Stimulated activated CD4-positive, alpha-beta T cell treated with anti-CD3 and anti-CD28 coated beads, TNF-alpha, amount 100 ng/mL, for 4 hours (primary cell): ENCODE measurements at places on chromosomes 16 and 17.

DNA sequence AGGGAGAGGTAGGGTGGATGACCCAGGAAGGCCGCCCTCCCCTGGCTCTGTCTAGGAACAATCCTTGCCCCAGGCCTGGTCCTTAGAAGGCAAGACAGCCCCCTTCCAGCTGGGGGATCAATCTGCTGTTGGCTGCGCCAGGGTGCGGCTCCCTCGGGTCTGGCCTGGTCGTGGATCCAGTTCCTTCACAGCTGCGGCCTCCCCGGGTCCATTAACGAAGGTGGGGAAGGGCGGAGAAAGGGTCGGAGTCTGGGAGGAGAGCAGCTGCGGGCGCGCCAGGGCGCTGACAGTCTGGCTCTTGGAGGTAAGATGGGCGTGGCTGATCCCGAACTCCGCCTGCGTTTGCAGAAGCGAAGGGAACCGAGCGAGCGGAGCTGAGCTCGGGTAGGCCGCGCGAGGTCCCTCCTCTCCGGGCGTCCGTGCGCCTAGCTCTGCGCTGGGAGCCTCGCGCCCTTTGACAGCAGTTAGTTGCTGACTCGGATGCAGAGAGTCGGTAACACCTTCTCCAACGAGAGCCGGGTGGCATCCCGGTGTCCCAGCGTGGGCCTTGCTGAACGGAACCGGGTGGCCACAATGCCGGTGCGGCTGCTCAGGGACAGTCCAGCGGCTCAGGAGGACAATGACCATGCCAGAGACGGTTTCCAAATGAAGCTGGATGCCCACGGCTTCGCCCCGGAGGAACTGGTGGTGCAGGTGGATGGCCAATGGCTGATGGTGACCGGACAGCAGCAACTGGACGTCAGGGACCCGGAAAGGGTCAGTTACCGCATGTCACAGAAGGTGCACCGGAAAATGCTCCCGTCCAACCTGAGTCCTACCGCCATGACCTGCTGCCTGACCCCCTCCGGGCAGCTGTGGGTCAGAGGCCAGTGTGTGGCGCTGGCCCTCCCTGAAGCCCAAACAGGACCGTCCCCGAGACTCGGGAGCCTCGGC is at the start of gene HSPB9:
Gene HSPB9 (plus strand): TSS at position 434 of the 933 bp plus-strand sequence. CDS start 47 bp downstream, at position 481.
- DNase-seq: no peak

GRCh38 chr17:66737524-66737923 is 97.4 kb upstream of the CACNG5 start:
- DNase-seq: no peak

DNA sequence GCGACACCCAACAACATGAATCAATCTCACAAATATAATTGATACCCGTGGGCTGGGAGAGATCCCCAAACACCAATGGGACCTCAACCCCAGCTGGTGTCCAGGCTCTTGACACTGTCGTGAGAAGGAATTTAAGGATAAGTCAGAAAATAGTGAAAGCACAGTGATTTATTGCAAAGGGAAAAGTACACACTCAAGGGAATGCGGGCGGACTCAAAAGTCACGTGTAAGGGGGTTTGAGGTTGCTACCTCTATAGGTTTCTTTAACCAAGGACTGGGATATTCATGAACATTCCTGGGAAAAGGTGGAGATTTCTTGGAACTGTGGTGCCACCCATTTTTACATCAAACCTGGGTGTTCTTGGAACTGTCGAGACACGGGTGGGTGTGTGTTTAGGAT is 6.3 kb upstream of the ZDHHC7 start:
- no peak for DNase-seq

DNA sequence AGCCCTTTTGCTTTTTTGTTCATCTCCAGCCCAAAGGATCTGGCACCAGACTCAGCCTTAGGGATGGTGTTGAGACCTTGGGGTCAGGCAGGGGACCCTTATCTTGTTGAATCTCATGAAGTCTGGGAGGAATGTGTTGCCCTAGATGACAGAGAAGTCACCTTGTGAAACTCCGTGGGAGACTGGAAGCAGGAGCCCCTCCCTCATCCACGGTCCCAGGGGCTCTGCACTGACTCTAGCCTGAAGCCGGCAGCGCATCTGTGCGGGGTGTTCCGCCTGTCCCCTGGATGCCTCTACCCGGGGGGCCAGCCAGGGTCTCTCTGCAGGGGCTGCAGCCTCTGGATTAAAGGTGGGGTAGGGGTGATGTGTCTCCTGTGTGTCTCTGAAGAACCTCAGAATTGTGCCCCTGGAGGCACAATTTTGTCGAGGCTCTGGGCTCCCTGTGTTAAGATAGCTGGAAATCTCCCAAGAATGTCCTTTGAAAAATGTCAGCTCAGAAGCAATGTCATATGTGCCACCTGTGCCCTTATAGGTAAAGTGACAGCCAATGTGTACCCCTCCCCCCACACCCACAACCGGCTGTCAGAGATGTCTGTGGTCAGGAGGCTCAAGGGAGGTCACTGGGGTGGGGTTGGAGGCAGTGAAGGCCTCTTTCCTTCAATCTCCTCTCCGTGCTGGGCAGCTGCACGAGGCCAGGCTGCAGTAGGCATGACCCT is 32.1 kb upstream of the CDC42EP4 start:
- DNase-seq: no peak

DNA sequence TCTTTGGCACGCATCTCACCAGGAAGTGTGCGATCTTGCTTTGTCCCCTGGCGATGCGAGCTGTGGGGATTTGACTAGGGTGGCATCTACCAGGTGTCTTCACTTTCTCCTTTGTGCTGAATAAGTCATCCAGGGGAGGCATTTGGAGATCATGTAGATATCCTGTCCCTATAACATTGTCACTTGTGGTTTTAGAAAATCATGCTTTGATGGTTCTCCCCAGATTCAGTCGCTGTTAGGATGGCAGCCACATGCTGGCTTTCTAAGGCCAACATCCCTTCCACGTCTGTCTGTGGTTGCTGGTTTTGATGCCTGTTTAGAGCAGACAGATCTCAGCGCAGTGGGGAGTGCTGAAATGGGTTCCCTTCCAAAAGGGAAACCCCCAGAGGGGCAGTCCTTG is 2.5 kb downstream of the ADAD2 start:
- no peak for DNase-seq

GRCh38 chr16:71974068-71974818 is 26.0 kb downstream of the PKD1L3 start:
- no peak for DNase-seq

DNA sequence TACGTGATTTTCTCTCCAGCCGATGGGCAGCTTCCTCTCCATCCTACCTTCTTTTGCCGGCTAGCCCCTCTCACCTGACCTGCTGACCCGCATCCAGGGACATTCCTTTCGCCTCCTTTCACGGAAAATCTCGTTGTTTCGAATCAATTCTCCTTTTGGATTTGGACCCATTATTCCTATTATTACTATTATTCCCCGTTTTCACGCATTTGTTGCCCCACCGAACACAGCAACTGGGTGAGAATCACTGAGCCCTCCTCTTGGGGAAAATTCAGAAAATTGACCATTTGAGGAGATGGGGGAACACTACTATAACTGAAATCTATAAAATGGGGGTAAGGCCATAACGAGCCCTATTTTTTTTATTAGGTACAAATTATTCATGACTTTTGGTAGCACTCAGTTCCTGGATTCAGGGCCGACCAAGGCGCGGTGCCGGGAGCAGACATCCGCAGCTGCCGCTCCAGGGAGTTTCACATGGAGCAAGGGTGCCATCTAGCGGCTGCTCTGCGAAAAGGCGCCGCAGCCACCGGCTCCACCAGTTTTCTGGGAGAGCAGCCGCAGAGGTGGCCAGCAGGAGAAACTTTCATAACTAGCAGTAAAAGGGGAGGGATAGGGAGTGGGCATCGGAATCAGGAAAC is 3.3 kb upstream of the HOXB8 start:
- DNase-seq: peak; percentile 75

GRCh38 chr17:48542114-48542656 is 2.7 kb downstream of the HOXB2 start:
- DNase-seq: no peak

DNA sequence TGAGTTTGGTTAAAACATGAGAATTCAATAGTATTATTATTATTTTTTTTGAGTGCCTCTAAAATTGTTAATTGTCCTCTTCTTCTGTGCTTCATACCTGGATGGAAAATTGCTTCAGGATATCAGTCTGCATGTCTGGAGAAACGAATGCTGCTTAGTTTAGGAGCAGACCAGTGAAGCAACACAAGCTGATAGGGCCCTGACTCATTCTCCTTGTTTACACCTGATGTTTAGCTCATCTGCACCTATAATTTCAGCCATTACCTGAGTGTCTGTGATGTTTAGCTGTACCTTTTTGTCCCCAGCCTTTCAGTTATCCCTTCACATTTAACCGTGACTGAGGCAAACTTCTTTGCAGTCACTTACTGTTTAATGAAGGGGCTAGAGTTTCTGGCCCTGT is 14.8 kb downstream of the SNTB2 start:
- no peak for DNase-seq

DNA sequence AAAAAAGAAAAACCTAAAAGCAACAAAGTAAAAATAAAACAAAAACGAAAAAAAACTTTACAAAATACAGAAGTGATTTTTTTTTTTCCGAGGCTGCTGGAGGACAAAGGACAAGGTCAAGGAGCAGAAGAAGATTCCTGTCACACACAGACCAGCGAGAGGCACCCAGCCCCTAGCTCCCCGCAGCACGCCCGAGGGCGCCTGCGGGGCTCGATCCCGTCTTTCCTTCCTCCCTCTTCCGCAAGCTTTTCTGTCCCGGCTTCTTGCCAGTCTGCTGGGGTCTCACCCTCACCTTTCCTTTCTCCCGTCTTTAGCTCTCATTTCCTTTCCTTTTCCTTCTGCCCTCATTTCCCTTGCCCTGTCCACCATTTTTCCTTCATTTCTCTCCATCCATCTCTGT is 66.1 kb upstream of the DNAH17 start:
- DNase-seq: no peak

DNA sequence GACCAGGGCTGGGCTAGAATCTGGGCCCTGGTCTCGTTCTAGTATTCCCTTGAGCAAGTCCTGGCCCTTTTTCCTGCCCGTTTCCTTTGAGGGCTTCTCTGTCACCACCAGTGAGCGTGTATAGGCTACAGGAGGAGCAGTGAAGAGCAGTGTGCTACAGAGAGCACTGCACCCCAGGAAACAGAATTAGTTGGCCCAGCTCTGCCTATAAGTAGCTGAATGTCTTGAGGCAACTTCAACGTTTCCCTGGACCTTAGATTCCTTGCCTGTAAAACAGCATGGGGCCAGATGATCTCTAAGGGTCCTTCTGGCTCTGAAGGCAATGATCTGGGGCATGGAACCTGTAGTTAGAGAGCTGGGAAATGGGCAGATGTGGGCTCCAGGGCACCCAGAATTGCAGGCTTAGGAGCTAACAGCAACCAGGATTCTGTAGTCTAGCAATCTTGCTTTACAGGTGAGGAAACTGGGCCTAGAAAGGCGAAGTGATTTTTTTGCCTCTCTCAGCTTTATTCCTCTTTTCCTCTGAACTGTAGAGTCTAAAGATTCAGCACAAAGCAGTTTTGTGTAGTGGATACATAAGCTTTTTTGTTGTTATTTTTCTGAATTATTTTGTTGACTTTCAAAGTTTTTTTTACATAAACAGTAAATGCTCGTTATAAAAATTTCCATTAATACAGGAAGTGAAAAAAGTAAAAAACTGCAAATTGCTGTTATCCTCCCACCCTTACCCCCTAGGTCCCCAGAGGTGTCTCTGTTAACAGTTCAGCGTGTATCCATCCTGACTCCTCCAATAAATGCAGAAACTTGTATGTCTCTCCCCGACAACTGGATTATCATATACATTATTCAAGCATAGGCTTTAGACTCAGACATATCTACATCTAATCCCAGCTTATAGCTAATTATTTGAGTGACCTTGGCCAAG is 1.7 kb upstream of the MYL4 start:
- DNase-seq: no peak

GRCh38 chr16:13937411-13937810 is 17.5 kb downstream of the ERCC4 start:
- no peak for DNase-seq

GRCh38 chr16:65196420-65197075 is 74.7 kb upstream of the CDH11 start:
- no peak for DNase-seq

DNA sequence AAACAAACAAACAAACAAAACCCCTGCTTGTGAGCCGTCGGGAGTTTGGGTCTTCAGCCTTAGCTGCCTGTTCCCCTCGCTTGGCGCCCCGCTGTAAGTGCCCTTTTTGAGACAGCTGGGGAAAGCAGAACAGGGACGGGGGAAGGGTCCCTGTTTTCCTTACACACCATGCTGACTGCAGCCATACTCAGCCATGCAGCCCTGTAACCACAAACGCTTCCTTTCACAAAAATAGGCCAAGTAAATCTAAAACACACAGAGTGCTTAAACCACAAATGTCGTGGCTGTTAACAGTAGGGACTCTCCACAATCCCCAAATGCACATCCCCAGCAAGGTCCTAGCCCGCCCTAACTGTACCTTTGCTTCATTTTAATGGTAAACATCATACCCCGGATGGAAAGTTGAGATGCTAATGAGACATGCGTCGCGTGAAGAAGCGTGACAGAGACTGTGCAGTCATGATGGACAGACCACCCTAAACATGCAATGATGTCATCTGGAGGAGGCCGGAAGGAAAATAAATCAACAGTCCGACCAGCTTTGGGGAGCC is 129.9 kb downstream of the MGAT5B start:
- DNase-seq: no peak

DNA sequence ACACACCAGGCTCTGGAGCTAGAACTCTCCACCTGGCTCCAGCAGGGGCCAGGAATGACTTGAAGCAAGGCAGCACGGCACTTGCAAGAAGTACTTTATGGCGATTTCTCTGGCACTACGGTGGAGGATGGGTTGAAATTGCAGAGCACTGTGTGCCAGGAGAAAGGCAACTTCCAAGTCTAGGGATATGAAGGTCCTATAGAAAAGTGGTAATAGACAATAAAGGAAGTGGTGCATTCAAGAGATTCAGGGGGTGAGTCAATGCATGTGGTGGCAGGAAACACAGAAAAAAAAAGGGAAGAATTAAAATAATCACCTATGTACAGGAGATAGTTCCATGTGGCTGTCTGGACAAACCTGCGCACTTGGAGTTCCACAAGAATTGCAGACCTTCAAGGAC is 240.3 kb upstream of the DYNLRB2 start:
- no peak for DNase-seq

GRCh38 chr17:19237389-19238166 is 412 bp downstream of the EPN2 start:
- no peak for DNase-seq

- no peak for DNase-seq
Observed at GRCh38 chr16:79173919-79174318, 426.6 kb downstream of the MAF start.

DNA sequence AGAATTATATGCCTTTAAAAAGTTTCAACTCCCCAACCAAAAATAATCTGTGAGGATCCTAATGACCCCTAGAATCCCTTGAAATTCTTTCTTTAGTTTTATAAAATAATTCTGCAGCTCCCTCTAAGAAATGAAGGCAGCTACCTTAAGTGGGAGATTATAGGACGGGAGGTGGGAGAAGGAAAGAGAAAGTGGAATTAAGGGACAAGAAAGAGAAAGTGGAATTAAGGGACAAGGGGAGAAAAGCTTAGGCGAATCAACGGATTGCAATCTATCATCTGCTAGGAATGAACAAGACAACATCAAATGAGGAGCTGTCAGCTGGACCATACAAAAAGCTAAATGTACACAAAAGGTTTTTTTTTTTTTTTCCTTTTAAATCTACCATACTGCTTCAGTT is 262.0 kb downstream of the ZFHX3 start:
- DNase-seq: no peak

- no peak for DNase-seq
Observed at GRCh38 chr16:86565644-86566511, 751 bp upstream of the FOXC2 start.

GRCh38 chr16:78122774-78123315 is 23.4 kb downstream of the WWOX start:
- no peak for DNase-seq
